ENCODE measurements at places on chromosomes 2 and 18. TPM values are rescaled to one million over a fixed set of nuclear protein-coding genes. Genes with fewer than 3 reads are reported as not detected.
A peak's percentile ranks its signal among the peaks of the same experiment; 100 is the strongest.

DNA sequence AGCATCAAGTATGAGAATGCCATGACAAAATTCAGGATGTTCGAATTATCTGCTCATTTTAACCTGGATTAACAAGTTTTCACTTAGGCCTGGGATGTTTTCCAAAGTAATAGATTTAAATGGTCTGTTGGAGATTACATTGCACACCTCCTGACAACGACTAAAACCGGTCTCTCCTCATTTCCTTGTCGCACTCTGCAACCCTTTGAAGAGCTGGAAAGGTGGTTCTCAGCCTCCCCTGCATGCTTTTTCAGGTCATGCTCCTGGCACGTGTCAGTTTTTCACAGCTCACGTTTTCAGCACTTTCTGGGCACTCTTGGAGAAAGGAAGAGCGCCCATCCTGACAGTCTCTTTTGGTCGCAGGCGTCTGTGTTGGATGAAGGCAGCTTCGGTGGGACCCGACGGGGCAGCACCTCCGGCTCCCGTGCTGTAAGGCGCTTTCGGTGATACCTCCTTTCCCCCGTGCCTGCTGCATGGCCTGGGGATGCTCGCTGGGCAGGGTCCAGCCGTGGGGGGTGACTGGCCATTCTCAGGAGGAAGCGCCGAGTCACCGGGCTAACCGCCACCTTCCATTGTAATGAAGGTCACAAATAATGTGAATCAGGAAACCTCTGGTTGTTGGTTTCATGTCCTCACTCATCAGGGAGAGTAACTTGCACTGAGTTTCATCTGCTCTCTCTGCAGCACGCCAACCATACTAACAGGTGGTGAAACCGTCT, 63.5 kb upstream of the RBM44 start:
- no peak for DNase-seq

Gene ITPRIPL1
- 4.2 TPM for total RNA-seq

Gene KIAA2012
- not detected for total RNA-seq

Gene SKOR2
- total RNA-seq, result not detected

- DNase-seq, result no peak
These were observed 929.4 kb upstream of the PIK3C3 start for GRCh38 chr18:41025666-41026065.

Gene FHOD3
- total RNA-seq, result 117 TPM

Gene CPO
- total RNA-seq, result not detected

- DNase-seq, result peak; percentile 33
These were observed 545 bp downstream of the GTF3C2 start for GRCh38 chr2:27356056-27356381.

Gene SLC4A5
- 1.2 TPM for total RNA-seq

DNA sequence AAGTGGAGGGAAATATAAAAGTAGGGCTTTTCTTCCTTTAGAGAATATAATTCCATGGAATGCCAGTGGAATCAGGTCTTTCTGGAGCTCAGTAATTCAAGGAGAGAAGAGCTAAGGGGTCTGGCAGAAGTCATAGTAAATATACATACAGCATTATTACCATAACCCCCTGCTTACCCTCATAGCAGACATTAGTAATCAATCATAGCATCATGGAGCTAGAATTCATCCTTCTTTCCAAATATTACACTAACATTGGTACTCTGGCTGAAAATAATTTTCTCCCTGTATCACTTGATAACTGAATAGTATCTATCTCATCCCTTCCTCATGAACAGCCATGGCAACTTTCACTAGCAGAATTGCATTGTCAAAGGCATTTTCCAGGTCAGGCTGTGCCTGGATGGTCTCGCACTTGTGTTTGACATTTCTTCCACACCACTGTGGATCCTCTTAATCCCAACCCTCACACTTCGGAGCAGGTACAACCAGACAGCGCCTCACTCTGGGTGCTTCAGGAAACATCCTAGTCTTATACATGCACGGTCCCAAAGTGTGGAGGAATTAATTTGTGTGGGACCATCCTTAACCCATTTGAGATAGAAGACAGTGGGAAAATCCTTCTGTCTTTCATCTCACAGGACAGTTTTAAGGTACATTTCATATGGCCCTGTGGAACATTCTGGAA, 84.2 kb upstream of the SEC11C start:
- DNase-seq, result no peak

GRCh38 chr2:14633461-14634181, 1.1 kb downstream of the LRATD1 start:
- no peak for DNase-seq

DNA sequence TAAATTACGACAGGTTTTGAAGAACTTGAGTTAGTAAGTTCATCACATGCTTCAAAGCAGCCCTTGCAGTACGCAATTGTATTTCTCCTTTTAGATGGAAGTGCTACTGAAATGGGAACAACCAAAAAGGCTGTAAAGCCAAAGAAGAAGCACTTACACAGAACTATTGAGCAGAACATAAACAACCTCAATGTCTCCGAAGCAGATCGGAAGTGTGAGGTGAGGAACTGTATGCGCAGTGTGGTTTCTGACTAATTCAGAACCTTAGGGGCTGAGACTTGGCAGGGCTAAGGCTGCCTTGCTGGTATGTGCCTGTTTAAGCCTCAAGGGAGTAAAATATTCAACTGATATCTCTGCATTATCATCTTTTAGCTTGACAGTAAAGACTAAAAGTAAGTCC, 8.4 kb downstream of the NCAPH start:
- no peak for DNase-seq

Gene TMEM17
- 2.4 TPM for total RNA-seq

GRCh38 chr2:20604401-20604911, 46.4 kb downstream of the HS1BP3 start:
- no peak for DNase-seq

DNA sequence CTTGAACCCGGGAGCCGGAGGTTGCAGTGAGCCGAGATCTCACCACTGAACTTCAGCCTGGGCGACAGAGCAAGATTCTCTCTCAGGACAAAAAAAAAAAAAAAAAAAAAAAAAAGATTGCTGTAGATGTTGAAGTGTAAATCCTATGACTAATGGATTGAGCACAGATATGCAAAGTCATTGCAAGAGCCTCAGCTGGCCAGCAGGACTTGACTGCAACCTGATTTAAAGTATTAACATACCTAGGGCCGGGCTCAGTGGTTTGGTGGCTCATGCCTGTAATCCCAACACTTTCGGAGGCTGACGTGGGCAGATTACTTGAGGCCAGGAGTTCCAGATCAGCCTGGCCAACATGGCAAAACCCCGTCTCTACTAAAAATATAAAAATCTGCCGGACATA, 103.4 kb upstream of the MSH2 start:
- peak; percentile 71 for DNase-seq

DNA sequence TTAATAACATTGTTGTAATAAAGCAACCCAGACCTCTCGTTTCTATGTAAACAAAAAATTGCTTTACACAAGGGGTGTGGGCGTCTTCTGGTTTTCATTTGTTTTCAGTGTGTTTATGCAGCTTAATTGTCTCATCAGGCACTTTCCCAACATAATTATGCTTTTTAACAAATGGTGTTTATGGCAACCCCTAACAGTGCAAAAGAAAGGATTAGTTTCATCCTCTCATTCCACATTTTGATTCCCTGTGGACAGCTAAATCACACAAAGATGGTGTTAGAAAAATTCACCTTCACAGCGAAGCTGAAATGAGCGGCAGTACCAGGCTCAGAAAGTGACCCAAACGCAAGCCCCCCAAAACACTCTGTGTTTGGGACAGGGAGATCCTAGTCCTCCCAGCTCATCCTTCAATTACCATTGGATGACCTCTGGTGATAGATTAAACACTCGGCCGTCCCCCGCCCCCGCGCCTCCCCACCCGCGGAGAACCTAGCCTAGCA, 724 bp downstream of the FTCDNL1 start:
- no peak for DNase-seq

DNA sequence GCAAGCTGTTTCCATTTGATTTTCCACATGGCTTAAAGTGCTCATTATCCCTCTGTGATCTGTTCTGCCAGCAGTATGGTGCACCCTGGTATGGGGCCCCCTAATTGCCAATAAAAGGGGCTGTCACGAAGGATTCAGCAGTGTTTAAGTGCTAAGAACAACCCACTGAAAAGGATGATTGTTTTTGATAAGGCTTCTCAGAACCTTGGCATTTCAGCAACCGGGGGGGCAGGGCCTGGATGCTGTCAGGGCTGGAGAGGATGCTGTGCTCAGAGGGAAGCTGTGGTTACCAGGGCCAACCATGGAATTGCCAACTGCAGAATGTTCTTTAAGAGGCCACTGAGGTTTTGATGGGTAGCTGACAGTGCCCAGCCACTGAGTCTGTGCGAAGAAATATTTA, 117.8 kb downstream of the CTIF start:
- no peak for DNase-seq

GRCh38 chr2:223886726-223887125, 49.3 kb upstream of the AP1S3 start:
- no peak for DNase-seq

Gene TBC1D8
- 22.8 TPM for total RNA-seq

DNA sequence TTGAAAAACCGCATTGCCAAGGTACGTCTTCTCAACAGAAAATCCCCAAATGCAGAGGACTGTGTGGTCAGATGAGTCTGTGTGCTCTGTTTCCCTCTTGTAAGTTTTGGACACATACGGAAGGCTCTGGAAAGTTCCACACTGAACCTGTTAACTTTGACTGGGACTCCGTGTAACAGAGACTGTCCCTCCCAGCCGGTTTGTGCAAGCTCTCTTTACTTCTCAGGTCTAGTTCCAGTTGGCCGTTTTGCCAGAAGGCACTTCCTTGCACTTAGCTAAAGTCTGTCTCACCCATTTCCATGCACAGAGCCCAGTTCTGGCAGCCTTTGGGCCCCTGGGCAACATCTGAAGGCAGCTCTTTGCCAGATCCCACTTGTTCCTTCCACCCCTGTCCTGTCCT, 22.0 kb downstream of the EFHD1 start:
- peak; percentile 79 for DNase-seq

Gene LCT
- not detected for total RNA-seq

DNA sequence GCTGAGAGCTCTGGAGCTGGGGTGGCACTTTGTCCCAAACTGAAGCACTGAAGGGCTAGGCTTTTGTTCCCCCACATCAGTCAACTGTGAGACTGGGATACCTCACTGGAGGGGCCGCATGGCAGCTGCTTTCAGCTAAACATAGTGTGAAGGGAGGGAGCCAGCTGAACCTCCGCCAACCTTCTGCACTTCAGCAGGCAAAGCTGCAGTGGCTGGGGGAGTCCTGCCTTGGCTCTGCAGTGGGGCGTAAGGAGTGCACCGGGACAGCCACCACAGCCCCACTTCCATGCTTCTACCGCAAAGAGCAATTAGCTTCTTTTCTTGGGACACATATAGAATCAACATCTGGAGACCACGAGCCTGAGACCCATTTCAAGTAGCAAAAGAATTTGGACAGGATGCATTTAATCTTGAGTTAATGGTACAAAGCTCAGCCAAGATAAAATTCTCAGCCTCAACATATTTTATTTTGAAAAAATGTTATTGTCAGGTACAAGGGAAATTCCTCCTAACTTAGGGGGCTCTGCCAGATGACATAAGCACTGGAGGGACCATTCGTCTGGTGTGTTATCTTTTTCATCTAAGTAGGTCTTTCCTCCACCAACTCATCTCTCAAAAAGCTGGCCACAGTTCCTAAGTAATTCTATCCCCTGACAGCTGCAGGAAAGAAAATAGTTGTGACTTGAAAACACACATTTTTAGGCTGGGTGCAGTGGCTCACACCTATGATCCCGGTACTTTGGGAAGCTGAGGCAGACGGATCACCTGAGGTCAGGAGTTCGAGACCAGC, 25.6 kb upstream of the MYCN start:
- no peak for DNase-seq

Gene MIB1
- 82.6 TPM for total RNA-seq

- no peak for DNase-seq
These were observed 26.8 kb downstream of the ADRA2B start for GRCh38 chr2:96089356-96090195.

Gene SFT2D3
- 9.2 TPM for total RNA-seq

DNA sequence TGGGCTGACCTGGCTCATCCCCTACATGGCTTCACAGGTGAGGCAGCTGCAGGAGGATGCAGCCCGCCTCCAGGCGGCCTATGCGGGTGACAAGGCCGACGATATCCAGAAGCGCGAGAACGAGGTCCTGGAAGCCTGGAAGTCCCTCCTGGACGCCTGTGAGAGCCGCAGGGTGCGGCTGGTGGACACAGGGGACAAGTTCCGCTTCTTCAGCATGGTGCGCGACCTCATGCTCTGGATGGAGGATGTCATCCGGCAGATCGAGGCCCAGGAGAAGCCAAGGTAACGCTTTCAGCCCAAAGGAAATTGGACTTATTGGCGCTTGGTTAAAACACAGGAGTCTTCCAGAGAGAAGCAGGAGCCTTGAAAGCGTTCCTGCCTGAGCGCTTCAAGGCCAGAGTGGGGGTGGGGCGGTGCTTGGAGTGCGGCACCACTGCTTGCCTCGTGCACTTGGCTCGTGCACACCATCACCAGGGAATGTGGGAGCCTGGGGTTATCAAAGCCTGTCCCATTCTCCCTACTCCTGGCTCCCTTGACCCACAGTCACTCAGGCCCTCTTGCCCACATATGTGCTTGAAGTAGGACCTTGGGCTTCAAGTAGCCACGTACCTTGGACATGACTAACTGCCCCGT, 69.8 kb upstream of the EML6 start:
- DNase-seq, result no peak

Gene OXER1
- 0.15 TPM for total RNA-seq

Gene GCG
- total RNA-seq, result not detected

Gene UPP2
- not detected for total RNA-seq

DNA sequence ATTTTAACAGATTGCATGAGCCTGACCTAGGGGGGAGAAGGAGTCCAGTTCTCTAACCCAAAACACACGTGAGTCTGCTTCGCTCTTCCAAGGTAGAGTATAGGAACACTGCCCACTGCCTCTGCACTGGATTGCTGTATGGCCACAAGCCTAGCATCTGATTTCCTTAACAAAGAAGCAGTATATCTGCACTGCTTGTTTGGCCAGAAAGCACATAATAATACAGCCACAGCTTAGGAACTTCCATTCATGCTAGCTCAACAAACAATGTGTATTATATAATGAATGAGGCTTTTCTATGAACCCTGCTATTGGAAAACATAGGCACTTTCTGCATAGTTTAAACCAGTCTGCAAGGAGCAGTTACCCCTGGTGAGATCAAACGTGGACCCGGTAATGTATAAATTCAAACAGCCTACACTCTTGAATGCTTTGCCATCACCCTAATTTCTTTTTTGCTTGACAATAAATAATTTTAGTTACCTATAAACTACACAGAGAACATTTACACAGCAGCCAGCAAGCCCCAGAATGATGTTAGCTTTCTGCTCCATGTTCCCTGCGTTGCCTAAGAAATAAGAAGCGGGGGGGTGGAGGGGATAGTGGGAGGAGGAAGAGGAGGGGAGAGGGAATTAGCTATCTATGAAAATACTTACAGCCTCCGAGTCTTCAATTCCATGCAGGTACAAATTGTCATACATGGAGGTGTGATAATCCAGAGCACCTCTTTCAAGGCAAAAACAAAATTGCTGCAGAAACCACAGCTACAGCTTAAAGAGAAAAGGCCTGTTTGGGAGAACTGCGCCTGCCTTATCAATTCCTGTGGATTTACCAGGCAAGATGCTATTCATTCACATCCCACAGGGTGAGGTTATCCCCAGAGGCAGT, 125.6 kb downstream of the CACNB4 start:
- DNase-seq, result no peak

GRCh38 chr2:108485253-108485652, 36.2 kb downstream of the GCC2 start:
- DNase-seq, result no peak

- DNase-seq, result no peak
These were observed 100.6 kb upstream of the SMIM21 start for GRCh38 chr18:75527848-75528685.

Data from renal cortical epithelial cell (primary cell).